Muscle of arm (tissue), 14 donors: ENCODE measurements at places on chromosomes 2 and 18.

DNA sequence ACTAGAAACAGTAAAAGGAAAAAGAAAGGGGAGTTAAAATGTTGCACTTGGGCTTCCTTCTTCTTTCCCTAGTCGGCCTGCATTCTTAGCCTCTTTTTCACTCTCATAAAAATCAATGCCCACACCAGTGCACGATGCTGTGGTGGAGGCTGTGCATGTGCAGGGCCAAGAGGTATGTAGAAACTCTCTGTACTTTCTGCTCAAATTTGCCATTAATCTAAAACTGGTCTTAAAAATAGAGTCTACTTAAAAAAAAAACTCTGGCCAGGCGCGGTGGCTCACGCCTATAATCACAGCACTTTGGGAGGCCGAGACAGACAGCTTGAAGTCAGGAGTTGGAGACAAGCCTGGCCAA, 11.1 kb downstream of the TRAPPC8 start:
- DNase-seq = no peak

GRCh38 chr2:121577381-121577780, 46.7 kb downstream of the RNU4ATAC start:
- no peak for DNase-seq

DNA sequence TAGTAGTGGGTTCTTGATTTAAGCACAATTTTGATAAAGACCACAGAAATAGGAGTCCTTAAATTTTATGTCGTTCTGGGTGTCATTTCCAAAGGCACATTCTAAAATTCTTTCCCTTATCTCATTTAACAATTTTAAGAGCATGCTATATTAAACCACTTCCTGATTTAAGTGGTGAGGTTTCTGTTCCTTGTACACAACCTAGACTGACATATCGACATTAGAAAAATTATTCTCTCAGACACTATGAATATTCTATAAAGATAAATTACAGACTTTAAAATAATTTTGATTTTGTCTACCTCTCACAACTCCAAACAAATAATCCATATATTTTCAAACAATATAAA, 923.8 kb downstream of the LRP1B start:
- no peak for DNase-seq

GRCh38 chr2:118386641-118387302, 298.5 kb downstream of the INSIG2 start:
- DNase-seq = peak; percentile 38
